ENCODE measurements at places on chromosomes 1 and 21. TPM values are rescaled to one million over a fixed set of nuclear protein-coding genes. Genes with fewer than 3 reads are reported as not detected.

GRCh38 chr1:29849038-29849750, 612.9 kb downstream of the PTPRU start:
- H3K4me3 ChIP-seq, result no peak overlapping the region
- no peak overlapping the region for H3K27ac ChIP-seq
- no peak for DNase-seq
- peaks cover 60% of the 10 kb centered on the region for H3K27me3 ChIP-seq

DNA sequence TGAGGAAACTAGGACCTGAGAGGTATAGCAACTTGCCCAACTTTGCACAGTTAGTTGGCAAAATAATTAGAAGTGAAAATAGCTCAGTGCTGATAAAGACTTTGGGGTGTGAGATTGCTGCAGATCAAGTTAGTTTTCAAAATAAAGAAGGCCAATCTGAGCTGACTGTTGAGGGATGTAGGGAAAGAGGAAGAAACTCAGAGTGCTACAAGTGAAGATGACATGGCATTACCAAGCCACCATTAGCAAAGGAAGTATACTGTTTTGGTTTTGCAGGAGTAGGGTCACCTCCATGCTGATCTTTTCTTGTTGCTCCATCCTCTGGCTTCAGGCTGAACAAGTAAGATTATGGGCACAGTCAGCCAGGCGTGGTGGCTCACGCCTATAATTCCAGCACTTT, 78.7 kb upstream of the ADAM30 start:
- H3K27ac ChIP-seq, result no peak overlapping the region
- no peak for DNase-seq
- no peaks in the 10 kb centered on the region for H3K36me3 ChIP-seq
- H3K27me3 ChIP-seq, result no peaks in the 10 kb centered on the region

Gene GJB3
- not detected for total RNA-seq

GRCh38 chr1:115594600-115594999, 47.2 kb upstream of the VANGL1 start:
- H3K27ac ChIP-seq, result no peak overlapping the region
- H3K27me3 ChIP-seq, result no peaks in the 10 kb centered on the region
- no peak for DNase-seq
- no peaks in the 10 kb centered on the region for H3K36me3 ChIP-seq

DNA sequence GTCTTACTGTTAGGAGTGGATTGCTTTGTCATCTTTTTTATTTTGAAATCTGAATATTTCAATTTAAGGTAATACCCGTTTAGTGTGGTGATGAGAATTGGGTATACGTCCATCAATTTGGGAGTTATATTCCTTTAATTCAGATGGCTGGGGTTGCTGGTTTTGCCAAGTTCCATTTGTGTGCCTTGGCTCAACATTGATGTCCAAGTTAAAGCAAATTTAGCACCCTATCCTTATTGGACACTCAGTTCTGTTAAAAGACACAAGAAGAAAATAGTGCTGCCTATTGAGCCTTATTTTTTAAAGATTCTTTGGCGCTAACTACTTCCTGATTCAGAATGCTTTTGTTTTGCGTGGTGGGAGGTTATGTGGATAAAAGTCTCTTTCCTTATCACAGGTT, 40.6 kb downstream of the CAMTA1 start:
- H3K27ac ChIP-seq, result no peak overlapping the region
- H3K4me1 ChIP-seq, result no peaks in the 10 kb centered on the region
- no peaks in the 10 kb centered on the region for H3K27me3 ChIP-seq
- no peak overlapping the region for H3K4me3 ChIP-seq

Gene FAM177B
- not detected for total RNA-seq

DNA sequence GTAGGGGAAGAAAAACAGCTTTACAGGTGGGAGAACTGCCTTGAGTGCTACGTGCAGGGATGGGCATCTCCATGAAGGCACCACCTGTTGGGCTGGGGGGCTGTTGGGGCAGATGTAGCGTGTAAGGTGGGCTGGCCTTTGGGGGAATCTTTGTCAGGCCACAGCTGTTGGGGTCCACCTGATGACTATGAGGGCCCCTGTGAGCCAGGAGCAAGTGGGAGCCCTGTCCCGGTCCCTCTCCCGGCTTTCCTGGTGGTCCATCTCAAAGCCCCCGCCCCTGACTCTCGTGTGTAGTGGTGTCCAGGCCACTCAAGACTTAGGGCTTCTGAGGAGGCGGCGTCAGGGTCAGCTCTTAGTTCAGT, 13.5 kb downstream of the SLC37A1 start:
- H3K4me1 ChIP-seq, result peaks cover 51% of the 10 kb centered on the region
- no peak for DNase-seq
- H3K27ac ChIP-seq, result peak overlapping the region; percentile 84
- peaks cover 4% of the 10 kb centered on the region for H3K36me3 ChIP-seq
- no peak overlapping the region for H3K4me3 ChIP-seq
- H3K27me3 ChIP-seq, result no peaks in the 10 kb centered on the region

Gene RNF223
- not detected for total RNA-seq

Gene TNNI3K
- 63.2 TPM for total RNA-seq

- DNase-seq, result no peak
- H3K27ac ChIP-seq, result peak overlapping the region; percentile 93
- peaks cover 56% of the 10 kb centered on the region for H3K4me1 ChIP-seq
These were observed 1.9 kb downstream of the SLC9A1 start for GRCh38 chr1:27152829-27153548.

GRCh38 chr1:234454926-234455325, 24.1 kb downstream of the TARBP1 start:
- no peaks in the 10 kb centered on the region for H3K27me3 ChIP-seq
- no peaks in the 10 kb centered on the region for H3K36me3 ChIP-seq
- H3K4me1 ChIP-seq, result no peaks in the 10 kb centered on the region
- no peak overlapping the region for H3K27ac ChIP-seq
- no peak for DNase-seq
- no peak overlapping the region for H3K4me3 ChIP-seq

GRCh38 chr1:76939050-76939816, 72.0 kb downstream of the ST6GALNAC5 start:
- H3K36me3 ChIP-seq, result no peaks in the 10 kb centered on the region
- H3K4me3 ChIP-seq, result no peak overlapping the region
- H3K27ac ChIP-seq, result no peak overlapping the region
- DNase-seq, result no peak
- H3K27me3 ChIP-seq, result peaks cover 4% of the 10 kb centered on the region
- no peaks in the 10 kb centered on the region for H3K4me1 ChIP-seq

- H3K27ac ChIP-seq, result no peak overlapping the region
- no peaks in the 10 kb centered on the region for H3K36me3 ChIP-seq
- no peaks in the 10 kb centered on the region for H3K27me3 ChIP-seq
- no peak overlapping the region for H3K4me3 ChIP-seq
- DNase-seq, result no peak
These were observed 77.0 kb upstream of the SPATA6 start for GRCh38 chr1:48548985-48549384.

DNA sequence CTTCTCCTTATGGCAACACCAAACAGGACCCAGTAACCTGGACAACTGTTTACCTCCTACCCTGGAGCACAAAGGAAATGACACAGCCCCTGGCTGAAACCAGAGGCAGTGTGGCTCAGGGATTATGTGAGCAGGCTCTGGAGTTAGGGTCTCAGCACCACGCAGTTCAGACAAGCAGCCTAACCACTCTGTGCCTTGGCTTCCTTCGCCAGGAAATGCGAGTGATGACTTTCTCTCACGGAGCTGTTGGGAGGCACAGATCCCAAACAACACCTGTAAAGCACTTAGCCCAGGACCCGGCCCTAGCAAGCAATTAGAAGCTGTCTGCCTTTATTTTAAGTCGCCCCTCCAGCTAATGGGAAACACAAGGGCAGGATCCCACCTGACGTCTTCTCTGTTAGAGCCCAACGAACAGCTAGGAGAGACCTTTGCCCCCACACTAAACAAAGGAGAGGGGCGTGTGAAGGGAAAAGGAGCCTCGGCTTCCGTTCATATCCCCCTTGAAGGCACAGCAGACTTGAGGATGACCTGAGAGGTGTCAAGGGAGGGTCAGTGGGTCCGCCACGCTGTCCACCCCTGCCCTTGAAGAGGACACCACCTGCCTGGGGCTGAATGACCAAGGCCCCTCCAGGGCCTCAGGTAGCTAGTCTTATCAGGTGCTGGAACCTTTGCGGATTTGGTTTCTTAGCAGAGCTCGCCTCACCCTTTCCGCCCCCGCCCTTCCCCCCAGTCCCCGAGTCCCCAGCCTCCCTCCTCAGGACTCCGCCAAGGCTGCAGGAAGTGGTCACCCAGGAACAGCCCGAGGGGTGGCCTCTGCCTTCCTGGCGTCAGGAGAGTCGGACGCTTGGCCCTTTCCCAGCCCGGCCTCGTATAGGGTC, 860 bp downstream of the TMEM63A start:
- H3K27me3 ChIP-seq, result no peaks in the 10 kb centered on the region
- peak overlapping the region; percentile 92 for H3K27ac ChIP-seq
- DNase-seq, result peak; percentile 60
- no peaks in the 10 kb centered on the region for H3K36me3 ChIP-seq
- peaks cover 61% of the 10 kb centered on the region for H3K4me1 ChIP-seq

Gene POLR3C
- 14.1 TPM for total RNA-seq

DNA sequence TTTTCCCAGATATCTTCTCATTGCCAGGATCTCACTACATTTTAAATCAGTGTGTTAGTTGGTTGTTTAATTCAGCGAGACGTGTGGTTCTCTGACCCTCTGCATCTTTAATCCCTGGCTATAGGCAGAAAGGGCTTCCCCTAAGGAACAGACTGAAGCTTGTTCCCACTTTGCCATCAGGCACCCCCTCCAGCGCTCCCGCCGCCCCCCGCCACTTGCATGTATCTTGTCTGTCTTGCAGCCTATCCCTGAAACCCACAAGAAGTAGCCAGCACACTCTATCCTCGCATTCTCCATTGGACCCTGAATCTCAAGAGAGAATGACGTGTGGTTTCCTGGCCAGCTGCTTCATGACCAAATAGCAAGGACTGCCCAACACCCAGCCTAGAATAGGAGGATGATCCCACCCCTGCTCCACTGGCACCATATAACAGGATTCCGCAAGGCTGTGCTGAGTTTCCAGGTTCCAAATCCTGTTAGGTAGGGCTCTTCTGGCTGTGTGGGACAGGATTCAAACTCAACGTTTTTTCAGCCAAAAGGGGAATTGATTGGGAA, 7.8 kb downstream of the CLDN19 start:
- H3K27ac ChIP-seq, result no peak overlapping the region
- H3K27me3 ChIP-seq, result no peaks in the 10 kb centered on the region
- H3K4me1 ChIP-seq, result no peaks in the 10 kb centered on the region
- DNase-seq, result no peak
- H3K36me3 ChIP-seq, result no peaks in the 10 kb centered on the region

Gene EXTL1
- 7.9 TPM for total RNA-seq

- no peak for DNase-seq
- no peaks in the 10 kb centered on the region for H3K36me3 ChIP-seq
- H3K27ac ChIP-seq, result no peak overlapping the region
- no peaks in the 10 kb centered on the region for H3K4me1 ChIP-seq
- no peaks in the 10 kb centered on the region for H3K27me3 ChIP-seq
These were observed 65.7 kb downstream of the LACTBL1 start for GRCh38 chr1:22906968-22907367.

DNA sequence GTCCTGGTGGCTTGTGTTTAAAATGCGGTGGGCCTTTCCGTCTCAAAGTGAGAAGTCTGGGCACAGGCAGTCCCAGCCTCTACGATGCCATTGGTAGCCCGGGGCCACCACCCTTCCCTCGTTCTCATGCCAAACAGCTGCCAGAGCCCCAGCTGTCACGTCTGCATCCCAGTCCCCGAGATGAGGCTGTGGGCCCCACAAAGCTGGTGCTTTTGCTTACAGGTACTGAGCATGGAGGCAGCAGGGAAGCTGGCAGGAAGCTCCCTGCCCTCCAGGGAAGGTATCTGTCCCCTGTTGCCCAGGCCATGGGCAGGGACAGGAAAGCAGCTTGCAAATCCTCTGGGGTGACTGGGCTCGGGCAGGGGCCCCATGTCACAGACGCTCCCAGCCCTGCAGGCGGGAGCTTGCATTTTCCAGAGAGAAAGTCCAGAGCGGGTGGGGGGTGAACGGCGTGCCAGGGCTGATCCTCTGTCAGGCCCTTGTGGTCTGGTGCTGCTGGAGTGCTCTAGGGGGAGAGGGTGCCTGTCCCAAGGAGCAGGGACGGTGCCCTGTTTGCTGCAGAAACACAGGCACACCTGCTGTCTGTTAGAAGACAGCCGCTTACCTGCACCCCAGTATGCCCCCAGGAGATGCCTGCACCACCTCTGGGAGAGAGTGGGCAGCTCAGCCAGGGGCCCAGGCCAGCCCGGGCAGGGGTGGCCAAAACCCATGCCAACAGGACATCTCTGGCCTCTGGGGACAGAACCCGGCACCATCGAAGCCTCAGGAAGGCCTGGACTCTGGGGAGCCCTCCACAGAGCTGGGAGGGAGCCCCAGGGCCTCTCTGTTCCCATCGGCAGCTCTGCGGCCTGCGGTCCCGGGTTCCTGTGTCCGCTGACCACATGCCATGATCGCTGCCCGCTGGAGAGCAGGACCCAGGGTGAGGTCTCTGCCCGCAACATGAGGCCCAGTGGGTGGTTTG, 45.9 kb downstream of the SLX9 start:
- no peak overlapping the region for H3K27ac ChIP-seq
- H3K4me3 ChIP-seq, result no peak overlapping the region
- H3K4me1 ChIP-seq, result peaks cover 2% of the 10 kb centered on the region
- H3K27me3 ChIP-seq, result no peaks in the 10 kb centered on the region
- no peak for DNase-seq
- no peaks in the 10 kb centered on the region for H3K36me3 ChIP-seq

Gene TRIM45
- total RNA-seq, result 15.3 TPM

Gene PRR9
- total RNA-seq, result not detected

Gene LYPD8
- total RNA-seq, result not detected

GRCh38 chr21:34148419-34148804, 75.0 kb downstream of the MRPS6 start:
- H3K4me1 ChIP-seq, result peaks cover 16% of the 10 kb centered on the region
- H3K27me3 ChIP-seq, result no peaks in the 10 kb centered on the region
- DNase-seq, result no peak
- H3K36me3 ChIP-seq, result peaks cover 11% of the 10 kb centered on the region

- H3K27ac ChIP-seq, result no peak overlapping the region
- H3K4me1 ChIP-seq, result peaks cover under 1% of the 10 kb centered on the region
- no peaks in the 10 kb centered on the region for H3K36me3 ChIP-seq
- no peak for DNase-seq
These were observed 27.2 kb downstream of the PSMG1 start for GRCh38 chr21:39156024-39156423.

- H3K27ac ChIP-seq, result no peak overlapping the region
- peaks cover 14% of the 10 kb centered on the region for H3K4me1 ChIP-seq
- no peak for DNase-seq
- H3K27me3 ChIP-seq, result no peaks in the 10 kb centered on the region
- peak overlapping the region; percentile 97 for H3K4me3 ChIP-seq
These were observed 1.4 kb downstream of the KTI12 start for GRCh38 chr1:52032124-52032784.

Gene GGPS1
- 37.3 TPM for total RNA-seq

GRCh38 chr1:63466181-63466580, 56.8 kb downstream of the ITGB3BP start:
- no peak overlapping the region for H3K27ac ChIP-seq
- no peaks in the 10 kb centered on the region for H3K4me1 ChIP-seq
- no peaks in the 10 kb centered on the region for H3K36me3 ChIP-seq
- no peak for DNase-seq
- no peaks in the 10 kb centered on the region for H3K27me3 ChIP-seq

Gene FMN2
- total RNA-seq, result not detected

- H3K27me3 ChIP-seq, result no peaks in the 10 kb centered on the region
- H3K4me1 ChIP-seq, result no peaks in the 10 kb centered on the region
- no peaks in the 10 kb centered on the region for H3K36me3 ChIP-seq
- no peak overlapping the region for H3K27ac ChIP-seq
- no peak overlapping the region for H3K4me3 ChIP-seq
- no peak for DNase-seq
These were observed 27.8 kb upstream of the TSNAX start for GRCh38 chr1:231500666-231501065.

Gene TNFSF18
- 0.13 TPM for total RNA-seq

GRCh38 chr1:227734546-227734855, 601 bp downstream of the JMJD4 start:
- H3K27me3 ChIP-seq, result no peaks in the 10 kb centered on the region
- peaks cover 24% of the 10 kb centered on the region for H3K36me3 ChIP-seq
- H3K4me3 ChIP-seq, result peak overlapping the region; percentile 90
- H3K27ac ChIP-seq, result peak overlapping the region; percentile 93

Measured in heart right ventricle (tissue), 16 donors.